ENCODE measurements at places on chromosomes 13 and 19.

DNA sequence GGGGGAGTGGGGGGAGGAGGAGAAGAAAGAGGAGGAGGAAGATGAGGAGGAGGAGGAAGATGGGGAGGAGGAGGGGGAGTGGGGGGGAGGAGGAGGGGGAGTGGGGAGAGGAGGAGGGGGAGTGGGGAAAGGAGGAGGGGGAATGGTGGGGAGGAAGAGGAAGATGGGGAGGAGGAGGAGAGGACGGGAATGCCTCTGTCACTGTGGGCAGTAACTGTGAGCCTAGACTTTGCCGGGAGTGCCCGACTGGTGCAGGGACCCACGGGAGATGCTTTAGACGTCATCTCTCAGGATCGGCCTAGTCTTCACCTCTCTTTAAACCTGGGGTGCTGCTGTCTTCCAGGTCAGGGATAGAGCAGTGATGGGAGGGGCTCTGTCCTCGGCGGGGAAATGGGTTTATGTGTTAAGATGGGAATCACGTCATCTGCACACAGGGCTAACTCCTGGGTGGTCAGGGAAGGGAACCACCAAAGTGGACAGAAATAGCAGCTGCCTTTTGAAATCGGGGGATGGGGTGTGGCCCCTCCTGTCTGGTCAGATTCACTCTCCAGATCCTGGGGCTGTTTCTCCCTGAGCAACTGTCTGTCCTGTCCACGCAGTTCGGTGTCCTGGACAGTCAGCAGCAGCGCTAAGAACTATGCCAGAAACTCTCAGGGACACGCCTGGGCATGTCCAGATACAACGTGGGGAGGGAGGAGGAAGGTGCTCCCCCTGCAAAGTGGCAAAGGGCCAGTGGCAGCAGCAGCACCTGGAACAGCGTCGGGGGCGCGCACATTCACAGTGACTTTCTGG is 26.9 kb downstream of the GAS6 start:
- DNase-seq, result no peak

- no peak for DNase-seq
Observed at GRCh38 chr13:21074546-21074945, 13.2 kb upstream of the LATS2 start.

DNA sequence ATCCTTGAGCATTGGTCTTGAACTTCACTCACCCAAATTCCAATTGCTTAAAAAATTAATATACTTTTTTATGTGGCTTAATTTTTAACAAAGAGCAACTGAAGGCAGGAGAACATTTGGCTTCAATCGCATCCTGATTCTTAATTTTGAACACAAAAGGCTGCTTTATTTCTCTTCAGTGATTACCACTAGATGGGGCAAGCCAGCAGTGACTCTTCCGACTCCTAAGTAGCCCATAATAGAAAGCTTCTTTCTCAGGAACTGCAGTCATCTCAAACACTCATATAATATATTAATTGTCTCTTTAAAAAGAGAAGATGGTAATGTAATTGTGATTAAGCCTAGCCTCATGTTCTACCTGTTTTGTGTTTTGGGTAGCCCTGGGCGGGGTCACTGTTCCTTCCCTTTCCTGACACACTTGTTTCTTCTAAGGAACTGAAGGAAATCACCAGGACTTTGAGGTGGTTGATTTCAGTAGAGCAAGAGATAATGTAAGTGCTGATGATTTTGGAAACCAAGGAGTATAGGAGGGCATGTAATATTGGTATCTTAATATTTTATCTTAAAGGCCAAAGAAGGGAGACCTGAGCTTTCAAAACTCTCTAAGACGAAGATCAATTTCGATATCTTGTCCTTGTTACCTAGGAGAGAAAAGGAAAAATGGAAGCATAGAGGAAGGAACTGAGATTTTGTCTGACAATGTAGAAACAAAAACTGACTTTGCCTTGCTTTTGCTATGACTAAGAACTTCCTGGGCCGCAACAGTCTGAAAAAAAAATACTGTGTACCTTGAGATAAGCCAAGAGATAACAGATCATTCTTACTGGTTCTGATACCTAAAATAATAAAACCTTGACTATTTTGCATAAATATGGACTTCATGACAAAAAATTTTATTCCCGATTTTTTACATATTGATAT is 73.1 kb downstream of the TNFSF13B start:
- DNase-seq, result no peak

GRCh38 chr19:33674626-33675367 is 53.0 kb downstream of the CHST8 start:
- DNase-seq, result no peak

DNA sequence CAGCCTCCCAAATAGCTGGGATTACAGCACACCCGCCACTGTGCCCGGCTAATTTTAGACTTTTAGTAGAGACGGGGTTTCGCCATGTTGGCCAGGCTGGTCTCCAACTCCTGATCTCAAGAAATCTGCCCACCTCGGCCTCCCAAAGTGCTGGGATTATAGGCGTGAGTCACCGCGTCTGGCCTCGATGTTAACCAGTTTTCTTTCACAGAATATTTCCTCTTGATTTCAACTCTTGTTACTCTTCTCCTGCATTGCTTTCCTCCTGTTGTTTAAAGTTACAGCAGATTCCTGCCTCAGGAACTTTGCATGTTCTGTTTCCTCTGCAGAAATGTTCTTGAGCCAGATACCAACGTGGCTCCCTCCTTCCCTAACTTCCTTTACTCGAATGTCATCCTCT is 3.7 kb upstream of the PEX11G start:
- DNase-seq, result no peak

GRCh38 chr19:9381361-9381785 is 18.6 kb downstream of the ZNF177 start:
- DNase-seq, result no peak

DNA sequence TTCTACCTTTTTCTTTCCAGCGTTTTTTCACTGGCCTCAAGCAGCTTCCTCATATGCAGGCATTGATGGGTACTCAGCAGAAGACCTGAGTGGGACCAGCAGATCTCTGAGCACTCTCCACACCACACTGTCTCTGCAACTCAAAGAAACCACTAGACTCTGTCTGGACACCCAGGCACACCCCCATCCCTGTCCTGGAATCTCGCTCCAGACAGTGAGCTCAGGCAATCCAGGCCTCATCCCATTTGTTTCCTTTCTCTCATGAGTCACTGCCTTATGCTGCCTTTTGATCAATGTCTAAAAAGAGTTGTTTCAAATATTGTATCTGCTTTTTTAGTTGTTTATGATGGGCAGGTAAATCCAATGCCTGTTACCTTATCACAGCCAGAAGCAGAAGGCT is 19.7 kb upstream of the POP4 start:
- no peak for DNase-seq

GRCh38 chr13:90857921-90858320 is 489.6 kb upstream of the MIR17HG start:
- DNase-seq, result no peak

DNA sequence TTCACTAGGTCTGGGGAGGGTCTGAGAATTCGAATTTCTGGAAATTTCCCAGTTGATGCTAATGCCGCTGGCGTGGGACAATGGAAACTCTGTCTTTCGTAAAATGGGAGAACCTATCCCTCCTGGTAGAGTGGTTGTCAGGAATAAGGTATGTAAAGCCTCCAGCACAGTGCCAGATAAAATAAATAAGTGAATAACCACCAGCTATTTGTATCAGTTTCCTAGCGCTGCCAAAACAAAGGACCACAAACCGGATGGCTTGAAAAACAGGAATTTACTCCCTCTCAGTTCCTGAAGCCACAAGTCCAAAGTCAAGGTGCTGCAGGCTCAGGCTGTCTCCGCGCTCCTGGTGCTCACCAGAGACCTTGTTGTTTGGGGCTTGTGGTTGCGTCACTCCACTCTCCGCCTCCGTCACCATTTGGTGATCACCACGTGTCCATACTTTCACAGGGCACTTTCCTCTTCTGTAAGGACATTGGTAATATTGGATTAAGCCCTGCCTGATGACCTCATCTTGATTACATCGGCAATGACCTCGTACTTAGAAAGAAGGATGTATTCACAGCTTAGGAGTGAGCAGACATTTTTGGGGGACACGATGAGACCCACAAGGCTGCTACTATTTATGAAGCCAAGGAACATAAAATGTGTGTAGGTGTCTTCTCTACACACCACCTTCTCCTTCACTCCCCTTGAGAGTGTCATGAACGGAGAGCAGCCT is 428.5 kb downstream of the IRS2 start:
- no peak for DNase-seq

GRCh38 chr13:24280720-24281119 is 28.7 kb upstream of the C1QTNF9 start:
- DNase-seq, result no peak

DNA sequence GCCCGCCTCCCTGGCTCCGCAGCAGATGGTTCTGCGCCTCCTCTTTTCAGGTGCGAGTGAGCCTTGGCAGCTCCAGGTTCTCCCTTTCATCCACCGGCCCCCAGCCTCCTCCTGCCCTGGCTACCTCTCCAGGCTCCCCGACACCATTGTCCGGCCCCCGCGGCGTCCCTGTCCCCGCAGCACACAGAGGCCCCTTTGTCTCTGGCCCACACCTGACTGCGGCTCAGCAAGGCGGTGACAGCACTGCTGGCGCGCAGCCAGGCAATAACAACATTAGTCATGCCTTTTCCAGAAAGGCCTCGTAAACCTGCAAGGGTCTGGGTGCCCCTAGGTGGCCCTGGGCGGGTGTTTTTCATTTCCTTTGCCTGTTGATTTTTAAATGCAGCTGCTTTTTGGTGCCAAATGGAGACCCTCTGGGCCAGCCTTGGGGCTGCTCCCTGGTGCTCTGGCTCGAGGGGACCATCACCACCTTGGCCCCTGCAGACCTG is 73.2 kb upstream of the MEDAG start:
- peak; percentile 49 for DNase-seq

- DNase-seq, result no peak
Observed at GRCh38 chr19:5392486-5392885, 51.9 kb upstream of the PTPRS start.

GRCh38 chr13:33616130-33616529 is 201.8 kb upstream of the RFC3 start:
- DNase-seq, result no peak

DNA sequence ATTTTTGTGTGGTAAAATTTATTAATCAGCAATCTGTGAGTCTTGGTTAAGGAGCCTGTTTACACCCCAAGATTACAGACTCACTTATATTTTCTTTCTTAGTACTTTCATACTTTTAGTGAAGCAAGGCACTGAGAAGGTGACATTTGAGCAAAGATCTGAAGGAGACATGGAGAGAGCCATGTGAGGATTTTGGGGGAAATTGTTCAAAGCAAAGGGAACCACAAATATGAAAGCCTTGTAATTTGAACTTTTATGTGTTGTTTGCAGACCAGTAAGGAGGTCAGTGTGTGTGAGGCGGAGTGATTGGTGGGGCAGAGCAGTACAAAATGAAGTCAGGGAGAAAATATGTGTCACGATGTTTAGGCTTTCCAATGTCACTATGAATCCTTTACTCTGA is 140.7 kb upstream of the KLF12 start:
- no peak for DNase-seq

GRCh38 chr13:28856287-28856686 is 36.1 kb downstream of the MTUS2 start:
- no peak for DNase-seq

- DNase-seq, result no peak
Observed at GRCh38 chr19:31387717-31388301, 38.6 kb upstream of the TSHZ3 start.

GRCh38 chr13:48010698-48011097 is 9.6 kb upstream of the SUCLA2 start:
- DNase-seq, result no peak

DNA sequence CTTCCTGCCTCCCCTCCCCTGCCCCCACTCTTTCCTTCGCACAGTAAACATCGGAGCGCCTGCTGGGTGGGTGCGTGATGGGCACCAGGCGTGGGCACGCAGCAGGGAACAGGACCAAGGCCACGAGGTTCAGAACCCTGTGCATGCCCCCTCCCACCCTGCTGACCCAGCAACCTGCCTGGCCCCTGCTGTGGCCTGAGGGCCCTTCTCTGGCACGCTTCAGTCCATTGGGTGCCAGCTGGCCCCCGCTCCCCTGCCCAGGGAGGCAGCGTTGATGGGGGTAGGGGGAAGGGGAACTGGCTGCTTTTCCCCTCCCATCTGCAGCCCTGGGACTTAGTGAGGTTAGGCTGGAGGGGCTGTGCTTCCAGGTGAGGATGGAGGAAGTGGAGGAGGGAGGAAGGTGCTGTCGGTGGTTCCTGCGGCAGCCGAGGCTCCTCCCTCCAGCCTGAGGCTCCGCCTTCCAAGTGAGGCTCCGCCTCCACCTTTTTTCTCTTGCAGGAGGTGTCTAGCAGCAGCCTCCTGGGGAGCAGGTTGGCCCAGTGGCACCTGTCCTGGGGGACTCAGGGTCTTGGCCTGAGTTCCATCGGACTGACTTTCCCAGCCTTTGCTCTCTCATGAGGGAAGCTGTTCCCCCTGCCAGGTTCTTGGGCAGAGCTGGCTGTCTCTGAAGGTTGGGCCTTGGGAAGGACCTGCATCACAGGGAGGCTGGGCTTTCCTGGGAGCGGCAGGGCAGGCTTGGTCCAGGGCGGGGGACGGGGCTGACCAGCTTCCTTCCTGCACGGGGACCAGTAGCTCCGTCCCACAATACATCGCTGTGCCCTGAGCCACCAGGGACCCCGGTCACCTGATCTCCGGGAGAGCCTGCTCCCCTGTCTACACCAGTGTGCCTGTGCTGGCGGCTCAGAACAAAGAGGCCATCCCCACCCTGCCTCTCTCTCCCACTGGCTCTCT is 7.3 kb downstream of the PIAS4 start:
- DNase-seq, result peak; percentile 52

- DNase-seq, result peak; percentile 57
Observed at GRCh38 chr19:632579-633067, 714 bp downstream of the POLRMT start.

DNA sequence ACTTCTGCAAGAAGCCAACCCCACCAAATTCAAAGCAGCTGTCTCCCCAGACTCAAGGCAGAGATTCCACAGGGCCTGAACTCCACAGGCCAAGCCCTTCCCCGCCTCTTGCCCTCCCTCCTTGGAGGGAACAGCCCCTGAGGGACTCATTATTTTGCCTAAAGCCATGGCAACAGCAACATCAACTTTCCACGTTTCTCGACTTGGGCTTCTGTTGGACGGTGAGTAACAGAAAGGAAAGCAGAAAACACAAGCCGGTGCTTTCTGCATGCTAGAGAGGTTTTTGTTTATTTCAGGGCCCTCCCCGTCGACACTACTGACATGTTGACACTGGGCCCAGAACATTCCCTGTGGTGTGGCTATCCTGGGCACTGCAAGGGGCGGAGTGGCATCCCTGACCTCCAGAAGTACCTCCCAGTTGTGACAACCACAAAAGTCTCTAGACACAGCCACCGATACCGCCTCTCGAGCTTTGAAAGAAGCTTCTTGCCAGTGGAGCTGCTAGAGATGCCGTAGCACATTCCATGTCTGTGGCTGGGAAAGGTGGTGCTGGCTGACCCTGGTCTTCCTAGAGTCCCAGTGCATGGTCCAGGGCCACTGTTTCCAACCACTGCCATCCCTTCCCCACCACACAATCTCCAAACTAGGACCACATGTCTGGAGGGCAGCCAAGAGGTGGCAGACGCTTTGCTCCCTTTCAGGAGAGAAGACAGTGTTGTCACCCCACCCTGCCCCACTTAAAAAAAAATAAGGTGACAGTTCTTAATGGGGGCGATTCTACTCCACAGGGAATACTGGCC is 12.8 kb downstream of the CAPS start:
- no peak for DNase-seq

GRCh38 chr19:31255174-31255799 is 93.9 kb downstream of the TSHZ3 start:
- DNase-seq, result no peak

Measured in stimulated activated CD4-positive, alpha-beta T cell treated with anti-CD3 and anti-CD28 coated beads, Interleukin-4, amount 100 ng/mL, for 1 hour (primary cell).